ENCODE measurements at places on chromosomes 7 and 10.

GRCh38 chr10:69215405-69216171 is 4.5 kb upstream of the HKDC1 start:
- H3K27me3 ChIP-seq = no peaks in the 10 kb centered on the region
- H3K27ac ChIP-seq = no peak overlapping the region
- H3K4me1 ChIP-seq = peaks cover 3% of the 10 kb centered on the region
- no peak overlapping the region for H3K4me3 ChIP-seq
- peak; percentile 6 for DNase-seq

- H3K4me3 ChIP-seq = no peak overlapping the region
- H3K4me1 ChIP-seq = no peaks in the 10 kb centered on the region
- no peaks in the 10 kb centered on the region for H3K27me3 ChIP-seq
- no peak overlapping the region for H3K27ac ChIP-seq
- no peak for DNase-seq
Measured at GRCh38 chr7:95646350-95646749, 50.0 kb upstream of the PDK4 start.

DNA sequence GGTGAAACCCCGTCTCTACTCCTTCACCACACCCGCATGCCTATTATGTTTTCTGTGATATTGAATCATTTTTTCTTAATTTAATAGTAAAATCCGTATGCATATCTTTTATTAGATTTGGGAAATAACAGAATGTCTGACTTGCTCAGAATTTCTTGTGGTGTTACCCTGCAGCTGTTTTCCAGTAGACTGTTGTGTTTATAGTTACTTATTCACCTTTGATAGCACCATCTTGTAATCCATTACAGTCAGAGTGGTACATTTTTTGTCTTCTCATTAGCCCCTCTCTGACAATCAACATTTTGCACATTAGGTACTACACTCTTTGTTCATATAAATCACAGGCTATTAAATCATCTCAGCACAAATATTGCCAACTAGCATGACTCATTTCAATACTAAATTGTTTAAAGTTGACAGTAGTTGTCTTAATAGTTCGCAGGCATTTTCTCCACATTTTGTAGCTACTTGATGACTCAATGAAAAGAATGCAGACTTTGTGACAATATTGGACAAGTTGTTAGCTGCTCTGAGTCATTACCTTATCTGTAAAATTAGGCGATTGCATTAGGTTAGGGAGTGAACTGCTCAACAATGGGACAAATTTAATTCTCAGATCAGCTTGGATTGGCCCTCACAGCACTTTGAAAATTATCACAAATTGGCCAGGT is 17.8 kb upstream of the SLC16A12 start:
- no peaks in the 10 kb centered on the region for H3K36me3 ChIP-seq
- H3K27me3 ChIP-seq = no peaks in the 10 kb centered on the region
- peaks cover 10% of the 10 kb centered on the region for H3K4me1 ChIP-seq
- H3K27ac ChIP-seq = no peak overlapping the region
- peak; percentile 98 for DNase-seq

GRCh38 chr7:117269886-117270285 is 53.0 kb downstream of the WNT2 start:
- no peak overlapping the region for H3K4me3 ChIP-seq
- H3K4me1 ChIP-seq = peaks cover 13% of the 10 kb centered on the region
- DNase-seq = peak; percentile 89
- H3K27me3 ChIP-seq = no peaks in the 10 kb centered on the region

GRCh38 chr7:76400248-76400647 is 9.2 kb downstream of the SSC4D start:
- H3K27ac ChIP-seq = no peak overlapping the region
- no peaks in the 10 kb centered on the region for H3K27me3 ChIP-seq
- no peak overlapping the region for H3K4me3 ChIP-seq
- no peaks in the 10 kb centered on the region for H3K36me3 ChIP-seq
- no peaks in the 10 kb centered on the region for H3K4me1 ChIP-seq
- no peak for DNase-seq

DNA sequence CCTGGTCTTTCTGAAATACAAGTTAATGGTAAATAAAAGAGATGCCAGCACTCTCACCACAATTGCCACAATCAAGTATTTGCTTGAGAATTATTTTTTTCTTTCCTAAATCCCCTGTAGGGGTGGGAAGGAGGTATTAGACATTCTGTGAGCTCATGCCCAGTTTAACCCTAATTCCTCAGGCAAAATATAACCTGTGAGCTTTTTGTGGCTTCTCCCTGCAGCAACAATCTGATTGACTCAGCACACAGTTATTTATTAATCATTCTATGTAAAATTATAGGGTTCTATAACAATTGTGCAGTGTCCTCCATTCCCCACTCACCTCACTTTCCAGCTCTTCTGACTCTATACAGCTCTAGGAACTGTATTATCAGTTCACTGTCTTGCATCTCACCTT is 66.3 kb downstream of the GLI3 start:
- H3K4me3 ChIP-seq = no peak overlapping the region
- H3K27ac ChIP-seq = no peak overlapping the region
- no peak for DNase-seq

DNA sequence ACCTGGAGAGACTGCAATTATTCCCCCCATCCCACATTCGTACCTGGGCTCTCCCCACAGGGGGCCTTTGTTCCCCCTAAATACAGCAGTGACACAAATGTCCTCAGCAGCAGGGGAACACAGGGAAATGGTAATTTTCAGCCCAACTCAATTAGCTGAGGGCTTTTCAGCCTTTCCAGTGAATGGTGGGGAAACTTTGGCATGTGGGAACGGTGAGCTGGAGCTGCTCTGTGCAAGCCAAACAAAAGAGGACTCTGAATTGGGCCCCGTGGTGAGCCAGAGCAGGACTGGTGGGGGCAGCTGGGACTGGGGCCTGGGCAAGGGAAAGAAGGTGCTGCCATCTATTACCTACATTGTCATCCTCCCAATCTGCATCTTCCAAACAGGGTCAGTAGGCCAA is 51.0 kb downstream of the FBXW4 start:
- H3K4me3 ChIP-seq = no peak overlapping the region
- H3K27me3 ChIP-seq = no peaks in the 10 kb centered on the region
- H3K4me1 ChIP-seq = no peaks in the 10 kb centered on the region
- H3K36me3 ChIP-seq = no peaks in the 10 kb centered on the region

- no peak overlapping the region for H3K4me3 ChIP-seq
- peak; percentile 48 for DNase-seq
- no peaks in the 10 kb centered on the region for H3K27me3 ChIP-seq
- no peak overlapping the region for H3K27ac ChIP-seq
- peaks cover 26% of the 10 kb centered on the region for H3K4me1 ChIP-seq
Measured at GRCh38 chr7:134724606-134725005, 54.8 kb upstream of the CALD1 start.

GRCh38 chr7:129729511-129729910 is 118.0 kb downstream of the NRF1 start:
- H3K27me3 ChIP-seq = no peaks in the 10 kb centered on the region
- H3K36me3 ChIP-seq = peaks cover 2% of the 10 kb centered on the region
- H3K4me1 ChIP-seq = no peaks in the 10 kb centered on the region
- H3K27ac ChIP-seq = no peak overlapping the region

GRCh38 chr7:44161371-44161770 is 20.2 kb upstream of the MYL7 start:
- no peaks in the 10 kb centered on the region for H3K36me3 ChIP-seq
- peaks cover 9% of the 10 kb centered on the region for H3K27me3 ChIP-seq
- H3K4me3 ChIP-seq = no peak overlapping the region
- no peak overlapping the region for H3K27ac ChIP-seq
- DNase-seq = no peak

DNA sequence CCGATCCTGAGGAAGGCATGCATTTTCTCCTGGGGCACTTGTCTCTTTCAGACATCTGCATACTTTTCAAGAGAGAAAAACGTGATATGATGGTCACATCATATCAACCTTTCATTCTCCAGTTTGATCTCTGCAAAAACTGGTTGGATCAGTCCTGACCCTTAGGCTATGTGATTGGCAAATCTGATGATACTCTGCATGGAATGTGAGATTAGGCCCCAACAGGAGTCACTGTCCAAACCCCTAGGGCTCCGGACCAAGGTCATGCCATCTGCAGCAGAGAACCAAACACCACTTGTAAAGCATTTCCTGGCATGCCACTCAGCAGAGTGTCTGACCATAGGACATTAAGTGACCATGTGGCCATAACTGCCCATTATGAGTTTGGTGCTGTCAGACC is 8.6 kb downstream of the GCK start:
- H3K27me3 ChIP-seq = peaks cover 19% of the 10 kb centered on the region
- no peak overlapping the region for H3K4me3 ChIP-seq
- no peak for DNase-seq
- H3K4me1 ChIP-seq = peaks cover 4% of the 10 kb centered on the region
- no peaks in the 10 kb centered on the region for H3K36me3 ChIP-seq

DNA sequence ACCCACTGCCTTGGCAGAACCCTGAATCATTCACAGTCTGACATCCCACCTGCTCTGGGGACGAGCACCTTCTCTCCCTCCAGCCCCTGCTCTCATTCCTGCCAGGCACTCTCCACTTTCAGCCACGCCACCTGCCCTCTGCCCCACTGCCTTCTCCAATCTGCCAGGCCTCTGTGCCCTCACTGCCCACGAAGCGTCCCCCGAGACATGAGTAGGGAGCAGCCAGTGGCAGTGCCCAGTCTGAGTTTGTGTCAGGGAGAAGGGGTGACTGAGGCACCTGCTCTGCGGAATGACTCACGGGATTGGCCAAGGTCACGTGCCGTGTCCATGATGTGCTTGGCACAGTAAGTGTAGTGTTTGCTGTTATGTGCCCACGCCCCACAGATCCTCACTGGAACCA is 215.2 kb upstream of the PPP2R2D start:
- H3K4me1 ChIP-seq = no peaks in the 10 kb centered on the region
- H3K36me3 ChIP-seq = no peaks in the 10 kb centered on the region
- H3K27ac ChIP-seq = no peak overlapping the region
- no peak for DNase-seq
- H3K27me3 ChIP-seq = no peaks in the 10 kb centered on the region

DNA sequence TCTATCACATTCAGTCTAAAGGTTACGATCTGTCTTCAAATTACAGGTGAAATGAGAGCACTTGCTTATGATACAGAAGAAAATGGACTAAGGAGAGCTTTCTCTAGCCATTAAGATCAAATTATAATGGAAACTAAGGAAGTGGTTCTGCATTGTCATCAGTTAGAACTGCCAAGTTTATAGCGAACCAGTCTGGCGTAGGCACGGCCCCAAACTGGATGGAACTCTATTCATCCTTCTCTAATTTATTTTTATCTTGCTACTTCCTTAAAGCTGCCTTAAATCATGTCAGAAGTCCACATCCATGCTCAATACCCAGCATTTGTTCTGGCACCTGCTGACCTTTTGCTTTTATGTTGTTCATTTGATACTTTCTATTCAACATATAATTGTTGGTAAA is 63.7 kb upstream of the APBB1IP start:
- DNase-seq = no peak
- no peaks in the 10 kb centered on the region for H3K27me3 ChIP-seq
- no peaks in the 10 kb centered on the region for H3K36me3 ChIP-seq
- no peak overlapping the region for H3K27ac ChIP-seq

GRCh38 chr10:77072361-77072835 is 565.2 kb downstream of the KCNMA1 start:
- H3K36me3 ChIP-seq = peaks cover 2% of the 10 kb centered on the region
- no peaks in the 10 kb centered on the region for H3K27me3 ChIP-seq
- DNase-seq = no peak

- DNase-seq = peak; percentile 87
- H3K27me3 ChIP-seq = no peaks in the 10 kb centered on the region
- peaks cover 10% of the 10 kb centered on the region for H3K4me1 ChIP-seq
- H3K36me3 ChIP-seq = no peaks in the 10 kb centered on the region
- H3K27ac ChIP-seq = peak overlapping the region; percentile 54
Measured at GRCh38 chr7:77425101-77426051, 9.2 kb upstream of the GSAP start.

DNA sequence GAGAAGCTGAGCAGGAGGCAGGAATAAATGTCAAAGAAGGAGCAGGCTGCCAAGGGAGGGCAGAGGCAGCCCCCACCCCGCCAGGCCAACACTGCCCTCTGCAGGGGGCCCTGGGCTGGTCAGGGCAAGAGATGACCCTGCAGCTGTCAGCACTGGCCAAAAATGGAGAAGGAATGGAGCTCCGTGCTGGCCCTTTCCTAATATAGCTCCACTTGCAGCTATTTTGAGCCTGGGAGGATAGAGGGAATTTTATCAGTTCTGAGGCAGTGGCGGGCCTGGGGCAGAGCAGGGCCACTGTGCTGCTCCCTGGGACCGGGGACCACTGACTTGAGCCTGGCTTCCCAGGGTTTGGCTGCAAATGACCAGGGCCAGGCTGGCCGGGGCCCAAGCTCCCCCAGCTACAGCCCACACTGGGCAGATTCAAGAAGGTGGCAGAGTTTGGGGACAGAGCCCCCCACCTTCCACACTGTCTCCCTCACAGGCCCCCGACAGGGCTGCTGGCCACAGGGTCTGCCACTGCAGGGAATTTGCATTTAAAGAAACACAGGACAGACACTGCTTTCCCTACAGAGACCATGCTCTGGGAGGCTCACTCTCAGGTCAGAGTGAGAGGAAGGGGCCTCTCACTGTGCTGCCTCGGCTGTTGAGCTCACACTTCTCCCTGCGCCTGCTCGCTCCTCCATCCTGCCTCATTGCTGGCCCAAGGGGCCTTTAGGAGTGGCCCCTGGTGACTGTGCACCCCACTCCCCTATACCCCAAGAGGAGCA is 16.2 kb downstream of the LDB3 start:
- peaks cover 10% of the 10 kb centered on the region for H3K27me3 ChIP-seq
- H3K27ac ChIP-seq = no peak overlapping the region
- H3K4me3 ChIP-seq = no peak overlapping the region
- peaks cover 7% of the 10 kb centered on the region for H3K4me1 ChIP-seq
- peak; percentile 18 for DNase-seq

- no peak overlapping the region for H3K4me3 ChIP-seq
- DNase-seq = peak; percentile 76
- H3K27me3 ChIP-seq = no peaks in the 10 kb centered on the region
- peaks cover 3% of the 10 kb centered on the region for H3K4me1 ChIP-seq
- no peak overlapping the region for H3K27ac ChIP-seq
- H3K36me3 ChIP-seq = no peaks in the 10 kb centered on the region
Measured at GRCh38 chr7:70704831-70705346, 427.1 kb upstream of the GALNT17 start.

DNA sequence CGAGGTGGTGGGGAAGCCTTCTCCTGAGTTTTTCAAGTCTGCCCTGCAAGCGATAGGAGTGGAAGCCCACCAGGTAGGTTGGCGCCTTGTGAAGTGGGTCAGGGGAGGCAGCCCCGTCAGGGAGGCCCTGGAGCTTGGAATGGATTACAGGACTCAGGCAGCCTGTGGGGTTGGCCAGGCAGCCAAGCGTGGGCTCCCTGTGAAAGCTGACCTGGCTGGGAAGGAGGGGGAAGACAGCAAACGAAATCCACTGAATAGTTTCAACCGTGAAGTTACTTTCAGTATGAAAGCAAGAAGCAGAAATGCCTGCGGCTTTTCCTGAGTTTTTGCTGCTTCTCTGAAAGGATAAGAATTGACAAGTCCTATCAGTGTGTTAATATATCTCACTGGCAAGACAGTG is 36.4 kb downstream of the LHPP start:
- H3K27ac ChIP-seq = no peak overlapping the region
- no peak for DNase-seq
- H3K4me1 ChIP-seq = no peaks in the 10 kb centered on the region
- H3K27me3 ChIP-seq = no peaks in the 10 kb centered on the region

DNA sequence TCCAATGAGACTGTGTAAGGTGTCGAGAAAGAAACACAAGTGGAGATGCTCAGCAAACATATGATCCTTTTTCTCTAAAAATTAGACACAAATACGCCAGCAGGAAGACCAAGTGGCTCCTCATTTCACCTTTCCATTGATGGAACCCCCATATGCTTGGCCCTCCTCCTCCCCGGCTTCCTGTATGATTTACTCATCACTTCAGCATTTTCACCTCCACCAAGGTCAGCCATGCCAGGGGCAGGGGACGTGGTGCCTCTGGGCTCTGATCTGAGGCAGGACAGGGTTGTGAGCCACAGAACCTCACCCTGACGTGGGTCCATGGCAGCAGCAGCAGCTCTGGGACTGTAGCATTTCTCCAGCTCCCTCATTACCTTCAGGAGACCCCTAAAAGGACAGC is 116.8 kb upstream of the PFKP start:
- no peak for DNase-seq
- H3K4me3 ChIP-seq = no peak overlapping the region
- no peaks in the 10 kb centered on the region for H3K27me3 ChIP-seq
- no peak overlapping the region for H3K27ac ChIP-seq
